ENCODE measurements at places on chromosomes 16 and 17.

- no peak for DNase-seq
Measured at GRCh38 chr17:15977894-15978293, 21.6 kb downstream of the ZSWIM7 start.

DNA sequence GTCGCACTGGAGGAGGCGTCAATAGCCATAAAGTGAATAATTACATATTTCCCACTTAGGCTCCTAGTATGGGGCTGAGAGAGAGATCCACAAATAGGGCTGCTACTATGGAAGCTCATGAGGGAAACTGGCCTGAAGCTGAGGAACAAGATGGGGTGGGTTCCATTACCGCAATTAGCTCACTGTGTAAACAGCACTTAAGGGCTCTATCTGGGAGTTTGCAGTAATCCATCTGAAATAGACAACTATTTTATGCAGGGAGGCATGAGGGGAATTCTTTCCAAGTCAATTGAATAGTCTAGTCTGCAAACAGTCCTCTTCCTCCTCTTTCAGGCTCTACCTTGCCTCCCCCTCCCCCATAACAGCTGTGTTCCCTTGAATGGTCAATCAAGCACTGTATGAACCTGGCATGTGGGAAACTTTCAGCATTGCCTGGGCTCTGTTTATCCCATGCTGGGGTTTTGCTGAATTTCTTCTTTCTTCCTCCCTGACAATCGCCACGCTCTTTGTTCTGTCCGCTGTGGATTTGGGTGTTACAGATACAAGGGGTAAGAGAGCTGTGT lies 56.1 kb upstream of the MAF start:
- no peak for DNase-seq

GRCh38 chr16:79037521-79038373 lies 562.8 kb downstream of the MAF start:
- DNase-seq, result no peak

GRCh38 chr16:23584186-23585076 lies 11.7 kb downstream of the NDUFAB1 start:
- no peak for DNase-seq

GRCh38 chr16:47134550-47134949 lies 9.2 kb downstream of the NETO2 start:
- no peak for DNase-seq

- DNase-seq, result no peak
Measured at GRCh38 chr16:50761267-50761666, 19.4 kb downstream of the CYLD start.

DNA sequence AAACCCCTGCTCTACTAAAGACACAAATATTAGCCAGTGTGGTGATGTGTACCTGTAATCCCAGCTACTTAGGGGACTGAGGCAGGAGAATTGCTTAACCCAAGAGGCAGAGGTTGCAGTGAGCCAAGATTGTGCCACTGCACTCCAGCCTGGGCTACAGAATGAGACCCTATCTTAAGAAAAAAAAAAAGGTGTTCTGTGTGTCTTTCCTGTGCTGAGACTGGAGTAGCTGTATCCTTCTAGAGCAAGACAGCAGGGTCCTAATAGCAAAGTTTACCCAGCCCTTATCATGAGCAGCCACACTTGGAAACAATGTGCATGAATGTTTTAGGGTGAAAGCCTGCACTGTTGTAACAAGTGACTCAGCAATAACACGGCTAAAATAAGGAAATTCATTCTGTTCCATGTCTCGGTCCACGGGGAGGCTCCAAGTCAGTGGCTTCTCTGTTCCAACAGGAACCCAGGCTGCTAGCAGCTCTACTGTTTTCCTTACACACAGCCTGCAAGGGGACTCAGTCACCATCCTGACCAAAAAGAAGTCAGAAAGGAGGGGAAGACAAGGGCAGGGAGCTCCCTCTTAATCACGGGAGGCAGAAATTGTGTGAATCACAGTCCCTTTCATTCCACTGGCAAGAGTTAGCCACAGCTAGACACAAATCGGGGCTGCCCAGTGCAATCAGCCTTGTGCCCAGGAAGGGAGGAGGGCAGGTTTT lies 7.1 kb upstream of the SLC5A11 start:
- DNase-seq, result no peak

DNA sequence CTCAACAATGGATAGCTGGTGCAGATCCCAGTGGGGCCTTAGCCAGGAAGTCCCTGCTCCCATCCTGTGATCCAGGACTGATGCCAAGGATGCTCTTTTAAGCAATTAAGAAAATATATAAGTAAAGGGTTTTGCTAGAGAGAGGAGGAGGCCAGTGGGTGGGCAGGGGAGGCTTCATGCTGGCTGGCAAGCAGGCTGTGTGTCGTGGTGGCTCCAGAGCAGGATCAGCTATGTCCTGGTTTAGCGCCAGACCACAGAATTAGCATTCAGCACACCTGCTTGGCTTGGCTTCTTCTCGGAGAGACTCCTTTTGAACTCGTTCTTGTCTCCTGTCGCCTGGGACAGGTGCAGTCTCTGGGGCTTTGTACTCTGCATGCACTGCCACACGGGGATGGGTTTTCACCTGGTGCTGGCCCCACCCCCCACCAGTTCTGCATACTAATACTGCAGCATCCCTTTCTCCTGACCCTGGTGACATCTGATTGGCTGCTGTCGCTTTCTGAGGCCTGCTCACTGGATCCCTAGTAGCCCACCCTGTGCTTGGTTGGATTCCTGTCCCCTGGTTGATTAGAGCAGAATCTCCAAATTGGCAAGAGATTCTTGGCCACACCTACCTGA lies 66.1 kb downstream of the PLD6 start:
- DNase-seq, result peak; percentile 62

DNA sequence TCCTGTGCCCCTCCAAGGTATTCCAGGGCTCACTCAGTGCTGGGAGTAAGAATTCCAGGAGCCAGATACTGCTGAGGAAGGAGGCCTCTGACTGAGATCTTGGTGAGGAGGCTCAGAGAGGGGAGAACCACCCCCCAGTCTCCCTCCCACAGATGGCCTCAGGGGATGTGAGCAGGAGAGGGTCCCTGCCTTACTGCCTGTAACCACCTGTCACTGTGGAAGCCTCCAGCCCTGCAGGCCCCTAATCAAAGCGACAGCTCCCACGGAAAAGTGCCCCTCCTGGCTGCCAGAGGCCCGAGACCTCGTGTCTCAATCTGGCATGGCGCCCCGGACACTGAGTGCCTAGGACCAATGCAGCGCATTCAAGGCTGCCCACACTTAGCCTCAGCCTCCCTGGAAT lies 7.7 kb upstream of the C17orf113 start:
- DNase-seq, result no peak

GRCh38 chr17:47162013-47162622 lies 27.0 kb downstream of the CDC27 start:
- no peak for DNase-seq

GRCh38 chr17:19574956-19575355 lies 41.3 kb downstream of the SLC47A1 start:
- DNase-seq, result no peak

GRCh38 chr17:21539146-21539545 lies 153.2 kb upstream of the KCNJ18 start:
- no peak for DNase-seq

- DNase-seq, result peak; percentile 91
Measured at GRCh38 chr17:1111599-1112443, 68.0 kb downstream of the ABR start.

- no peak for DNase-seq
Measured at GRCh38 chr17:76155988-76156661, 15.1 kb upstream of the FOXJ1 start.
